ENCODE measurements at places on chromosomes 4 and X.
A peak's percentile ranks its signal among the peaks of the same experiment; 100 is the strongest.

GRCh38 chr4:78534286-78534955 lies 17.1 kb upstream of the ANXA3 start:
- no peak for DNase-seq

DNA sequence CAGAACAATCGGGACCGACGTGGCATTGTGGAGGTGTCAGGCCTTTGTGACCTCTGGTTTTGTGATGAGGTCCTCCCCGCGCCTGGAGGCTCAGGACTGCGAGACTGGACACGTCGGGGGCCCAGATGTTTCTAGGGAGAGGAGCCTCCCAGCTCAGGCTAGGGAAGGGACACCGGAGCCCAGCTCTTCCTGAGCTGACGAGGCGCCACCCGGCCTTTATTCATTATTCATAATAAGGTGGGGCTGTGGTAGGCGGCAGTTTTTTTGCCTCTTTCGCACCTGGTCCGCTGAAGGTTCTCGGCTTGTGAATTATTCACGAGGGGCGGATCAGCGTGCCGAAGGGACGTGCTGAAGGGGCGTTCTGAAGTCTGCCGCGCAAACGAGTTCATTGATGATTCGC lies 2.3 kb upstream of the UBA1 start:
- DNase-seq = no peak

DNA sequence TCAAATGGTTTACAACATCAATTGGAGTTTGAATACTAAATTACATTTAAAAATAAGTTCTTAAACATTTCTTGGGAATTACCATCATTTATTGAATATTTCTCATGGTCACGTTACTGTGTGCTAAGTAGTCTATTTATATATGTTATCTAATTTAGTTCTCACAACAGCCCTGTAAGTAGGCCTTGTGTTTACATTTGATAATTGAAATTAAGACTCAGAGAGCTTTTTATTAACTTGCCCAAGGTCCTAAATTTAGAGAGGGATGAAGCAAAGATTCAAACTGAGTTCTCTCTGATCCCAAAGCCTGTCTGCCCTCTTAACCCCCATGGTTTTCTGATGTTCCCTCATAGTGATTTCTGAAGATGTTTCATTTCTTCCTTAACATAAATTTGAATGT lies 103.7 kb downstream of the CEP135 start:
- no peak for DNase-seq

- no peak for DNase-seq
Observed at GRCh38 chrX:127490000-127490399, 562.2 kb downstream of the ACTRT1 start.

GRCh38 chr4:74258963-74259362 lies 49.3 kb upstream of the EPGN start:
- no peak for DNase-seq

DNA sequence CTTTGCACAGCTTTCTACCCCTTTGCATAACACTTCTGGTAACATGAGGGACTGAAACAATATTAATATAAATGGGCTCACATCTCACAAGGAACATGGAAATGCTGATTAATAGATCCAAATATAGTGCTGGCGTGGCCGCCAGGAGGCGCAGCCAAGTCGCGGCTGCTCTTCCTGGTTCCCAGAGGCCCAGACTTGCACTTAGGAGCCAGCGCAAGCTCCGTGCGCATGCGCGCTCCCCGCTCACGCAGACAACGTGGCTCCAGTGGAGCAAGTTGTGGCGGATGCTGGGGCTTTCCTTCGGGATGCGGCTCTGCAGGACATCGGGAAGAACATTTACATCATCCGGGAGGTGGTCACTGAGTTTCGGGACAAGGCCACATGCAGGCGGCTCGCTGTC lies 318.3 kb upstream of the SLC7A11 start:
- DNase-seq = peak; percentile 75

GRCh38 chr4:61003301-61003700 lies 196.8 kb upstream of the ADGRL3 start:
- DNase-seq = no peak

DNA sequence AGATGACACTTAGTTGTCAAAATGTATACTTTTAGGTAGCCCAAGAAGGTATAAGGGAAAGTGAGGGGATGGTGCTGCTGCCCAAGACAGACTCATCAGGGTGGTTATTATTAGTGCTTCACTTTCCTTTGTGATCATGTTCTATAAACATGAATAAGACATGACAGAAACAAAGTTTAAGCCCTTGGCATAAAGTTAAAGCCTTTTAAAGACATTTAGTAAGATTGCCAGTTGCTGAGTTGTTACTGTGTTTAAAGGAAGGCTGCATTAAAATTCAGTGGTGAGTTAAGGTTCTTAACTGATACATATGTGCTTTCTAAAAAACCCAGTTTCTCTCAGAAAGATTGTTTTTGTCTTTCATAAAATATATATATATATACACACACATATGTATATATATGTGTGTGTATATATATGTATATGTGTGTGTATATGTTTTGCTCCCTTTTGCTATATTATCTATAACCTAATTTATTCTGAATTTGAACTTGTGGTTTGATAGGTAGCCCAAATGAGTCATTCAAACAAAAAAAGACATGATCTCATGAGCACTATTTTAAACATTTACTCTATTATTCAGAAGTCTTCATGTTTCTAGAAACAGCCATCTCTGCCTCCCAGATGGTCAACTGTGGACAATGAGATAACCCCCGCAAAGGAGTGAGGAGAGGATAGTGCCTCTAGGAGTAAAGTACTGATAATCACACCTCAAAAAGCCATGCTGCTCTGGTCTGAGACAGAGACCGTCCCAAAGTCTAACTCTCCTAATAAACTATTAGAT lies 98.1 kb upstream of the OTUD4 start:
- DNase-seq = no peak

DNA sequence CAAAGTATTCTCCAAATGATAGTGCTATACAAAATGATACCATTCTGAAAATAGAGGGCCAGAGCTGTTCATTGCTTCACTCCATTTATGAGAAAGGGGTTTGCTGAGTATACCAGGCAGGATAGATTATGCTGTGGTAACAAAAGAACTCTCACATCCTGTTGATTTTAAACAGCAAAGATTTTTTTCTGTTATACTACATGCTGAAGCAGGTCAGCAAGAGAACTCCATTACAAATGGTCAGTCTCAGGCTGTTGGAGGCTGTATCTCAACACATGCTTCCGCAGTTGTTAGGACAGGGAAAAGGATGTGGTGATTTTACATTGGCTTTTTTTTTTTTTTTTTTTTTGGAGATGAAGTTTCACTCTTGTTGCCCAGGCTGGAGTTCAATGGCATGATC lies 13.7 kb upstream of the KLHL5 start:
- DNase-seq = no peak

- no peak for DNase-seq
Observed at GRCh38 chr4:135538698-135539097, 1337.1 kb upstream of the PABPC4L start.

- DNase-seq = no peak
Observed at GRCh38 chr4:55326629-55327028, 19.4 kb upstream of the SRD5A3 start.

- no peak for DNase-seq
Observed at GRCh38 chrX:133926809-133927208, 58.6 kb downstream of the GPC3 start.

- DNase-seq = no peak
Observed at GRCh38 chr4:8664976-8665375, 72.4 kb downstream of the CPZ start.

GRCh38 chrX:149365552-149365951 lies 139.6 kb downstream of the IDS start:
- no peak for DNase-seq

DNA sequence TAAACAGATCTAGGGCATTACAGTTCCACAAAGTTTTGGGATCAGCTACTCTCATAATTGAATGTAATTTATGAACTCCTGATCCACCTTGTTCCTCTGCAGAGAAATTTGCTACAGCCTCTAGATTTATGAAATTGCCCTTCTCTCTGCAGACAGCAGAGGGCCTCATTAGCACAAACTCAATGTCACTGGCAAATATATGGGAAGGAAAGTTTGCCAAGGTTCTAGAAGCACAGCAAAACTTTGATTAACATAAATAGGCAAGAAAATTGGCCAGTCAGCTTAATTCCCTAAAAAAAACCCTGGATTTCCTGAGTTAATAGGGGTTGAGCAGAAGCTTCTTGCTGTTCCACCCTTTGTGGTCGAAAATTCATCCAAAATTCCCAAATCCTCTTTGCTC lies 31.5 kb downstream of the PRPS1 start:
- no peak for DNase-seq

- DNase-seq = no peak
Observed at GRCh38 chr4:44146516-44146915, 302.1 kb downstream of the KCTD8 start.

- no peak for DNase-seq
Observed at GRCh38 chrX:113048896-113049295, 208.3 kb upstream of the AMOT start.

GRCh38 chrX:20067709-20068561 lies 48.8 kb downstream of the MAP7D2 start:
- no peak for DNase-seq

GRCh38 chr4:70915036-70915815 lies 13.1 kb downstream of the MOB1B start:
- no peak for DNase-seq

GRCh38 chr4:110142461-110142860 lies 56.0 kb downstream of the ELOVL6 start:
- DNase-seq = no peak

GRCh38 chr4:145909281-145909715 lies 29.3 kb downstream of the ZNF827 start:
- peak; percentile 13 for DNase-seq

- no peak for DNase-seq
Observed at GRCh38 chr4:155582971-155583437, 83.6 kb upstream of the GUCY1A1 start.

DNA sequence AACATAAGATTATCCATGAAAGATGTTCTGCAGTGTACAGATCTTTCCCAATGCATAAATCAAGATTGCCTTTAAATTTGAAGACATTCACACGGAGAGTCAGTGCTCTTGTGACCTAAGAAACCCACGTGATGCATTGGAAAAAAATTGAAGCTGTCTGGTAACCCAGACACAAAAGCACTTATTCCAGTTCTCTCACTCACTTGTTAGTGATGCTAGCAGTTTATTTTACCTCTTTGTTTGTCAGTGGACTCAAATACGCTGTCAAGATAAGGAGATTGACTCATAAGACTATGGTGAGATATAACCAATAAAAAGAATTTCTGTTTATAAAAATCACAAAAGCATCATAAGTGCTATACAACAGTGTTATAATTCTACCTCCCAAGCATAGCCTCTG lies 245.8 kb upstream of the SMIM31 start:
- no peak for DNase-seq

- DNase-seq = no peak
Observed at GRCh38 chr4:129094347-129094746, 1.0 kb upstream of the SCLT1 start.

DNA sequence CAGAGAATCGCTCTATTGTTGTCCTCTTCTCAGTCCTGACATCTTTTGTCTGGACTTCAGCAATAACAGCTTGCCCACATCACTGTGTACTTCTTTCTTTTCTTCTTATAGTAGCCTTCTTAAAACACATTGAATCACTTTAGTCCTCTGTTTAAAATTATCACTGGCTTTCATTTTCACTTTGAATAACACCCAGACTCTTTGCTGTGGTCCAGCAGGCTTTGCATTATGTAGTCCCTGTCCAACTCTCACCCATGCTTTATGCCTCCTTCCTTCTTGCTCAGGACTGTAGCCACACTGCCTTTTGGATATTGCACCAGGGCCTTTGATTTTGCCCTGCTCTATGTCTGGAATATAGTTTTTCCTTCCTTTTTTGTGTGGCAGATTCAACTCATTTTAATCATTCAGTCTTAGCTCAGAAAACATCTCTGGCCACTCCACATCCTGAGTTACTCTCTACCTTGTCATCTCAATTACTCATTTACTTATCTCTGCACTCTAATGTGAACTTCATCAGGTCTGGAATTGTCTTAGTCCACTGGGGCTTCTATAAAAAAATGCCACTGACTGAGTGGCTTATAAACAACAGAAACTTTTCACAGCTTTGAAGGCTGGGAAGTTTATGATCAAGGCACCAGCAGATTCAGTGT lies 168.2 kb downstream of the C4orf33 start:
- no peak for DNase-seq

DNA sequence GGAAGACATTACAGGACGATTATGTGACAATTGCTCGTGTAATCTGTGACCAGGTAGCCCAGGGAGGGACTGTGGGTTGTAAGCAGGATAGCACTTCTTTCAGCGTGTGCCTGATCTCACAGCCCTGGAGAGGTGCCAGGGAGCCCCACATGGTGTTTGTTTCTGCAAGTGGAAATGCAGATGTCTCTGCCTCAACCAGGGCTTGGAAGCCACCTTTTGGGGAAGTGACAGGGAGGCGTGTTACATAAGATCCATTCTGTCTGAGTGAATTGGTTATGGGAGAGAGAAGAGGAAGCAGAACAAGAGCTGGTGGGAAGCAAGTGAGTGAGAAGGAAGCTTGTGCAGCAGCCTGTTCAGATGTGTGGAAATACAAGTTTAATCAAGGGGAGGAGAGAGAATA lies 104.5 kb upstream of the GATB start:
- DNase-seq = no peak

- no peak for DNase-seq
Observed at GRCh38 chrX:20089845-20090244, 26.9 kb downstream of the MAP7D2 start.

GRCh38 chr4:44623676-44624075 lies 27.7 kb downstream of the YIPF7 start:
- DNase-seq = no peak

- no peak for DNase-seq
Observed at GRCh38 chr4:171929477-171929876, 116.3 kb downstream of the GALNTL6 start.

DNA sequence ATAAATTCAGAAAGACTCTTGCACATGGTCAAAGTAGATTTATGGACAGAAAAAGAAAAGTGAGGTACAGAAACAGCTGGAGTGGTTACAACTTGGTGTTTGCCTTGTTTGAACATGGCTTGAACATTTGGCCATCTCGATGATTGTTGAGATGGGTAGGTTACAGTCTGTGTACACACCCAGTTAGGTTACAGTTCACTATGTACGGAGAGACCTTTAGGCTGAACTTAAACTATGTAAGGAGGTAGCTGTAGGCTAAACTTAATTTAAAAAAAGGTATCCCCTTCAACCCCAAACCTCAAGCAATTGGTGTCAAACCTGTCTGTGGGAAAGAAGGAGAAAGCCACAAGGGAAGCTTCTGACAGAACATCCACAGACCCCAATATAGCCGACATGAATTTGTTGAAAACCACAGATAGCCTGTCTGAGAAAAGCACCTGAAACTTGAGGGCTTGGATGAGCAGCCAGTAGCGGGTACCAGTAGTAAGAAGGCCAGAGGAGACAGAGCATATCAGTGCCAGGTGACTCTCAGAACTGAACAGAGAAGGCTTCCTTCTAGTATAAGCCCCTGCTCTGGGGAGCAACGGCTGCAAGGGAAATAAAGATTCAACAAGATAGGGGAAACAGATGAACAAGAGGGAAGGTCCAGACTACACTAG lies 247.9 kb upstream of the GALNTL6 start:
- no peak for DNase-seq
